ENCODE measurements at places on chromosomes 3 and 15.

DNA sequence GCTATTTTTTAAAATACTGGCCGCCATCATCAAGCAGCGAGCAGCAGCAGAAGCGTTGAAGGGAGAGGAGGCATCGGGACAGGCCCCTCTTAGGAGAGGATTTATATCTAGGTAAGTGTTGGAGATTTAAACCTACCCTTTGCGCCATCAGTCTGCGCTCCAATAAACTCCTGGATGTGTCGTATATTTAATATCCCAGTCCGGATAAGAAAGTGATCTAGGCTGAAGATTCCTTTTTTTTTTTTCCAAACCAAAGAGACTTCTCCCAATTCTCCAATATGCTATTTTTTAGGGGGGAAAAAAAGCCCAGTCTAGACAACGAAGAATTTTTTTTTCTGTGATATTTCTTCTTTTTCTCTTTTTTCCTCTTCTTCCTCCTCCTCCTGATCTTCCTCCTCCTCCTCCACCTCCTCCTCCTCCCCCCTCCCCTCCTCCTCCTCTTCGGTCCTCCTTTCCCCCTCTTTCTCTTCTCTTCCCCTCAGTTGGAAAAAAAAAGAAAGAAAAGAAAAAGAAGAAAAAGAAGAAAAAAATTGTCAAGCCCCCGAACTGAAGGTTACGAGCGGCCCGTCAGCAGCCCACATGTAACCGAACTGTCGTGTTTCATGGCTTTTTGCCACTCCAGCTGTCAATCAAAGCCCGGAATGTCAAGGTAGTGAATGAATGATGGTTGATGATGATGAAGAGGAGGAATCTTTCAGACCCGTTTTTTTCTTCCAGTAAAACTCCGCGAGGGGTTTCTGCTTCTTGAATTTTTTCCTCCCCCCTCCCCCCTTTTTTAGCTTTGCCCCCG is 835 bp downstream of the MEIS2 start:
- DNase-seq, result no peak

- DNase-seq, result no peak
Observed at GRCh38 chr3:136602818-136603217, 149.4 kb downstream of the STAG1 start.

GRCh38 chr3:125134952-125135351 is 77.6 kb downstream of the SLC12A8 start:
- no peak for DNase-seq

DNA sequence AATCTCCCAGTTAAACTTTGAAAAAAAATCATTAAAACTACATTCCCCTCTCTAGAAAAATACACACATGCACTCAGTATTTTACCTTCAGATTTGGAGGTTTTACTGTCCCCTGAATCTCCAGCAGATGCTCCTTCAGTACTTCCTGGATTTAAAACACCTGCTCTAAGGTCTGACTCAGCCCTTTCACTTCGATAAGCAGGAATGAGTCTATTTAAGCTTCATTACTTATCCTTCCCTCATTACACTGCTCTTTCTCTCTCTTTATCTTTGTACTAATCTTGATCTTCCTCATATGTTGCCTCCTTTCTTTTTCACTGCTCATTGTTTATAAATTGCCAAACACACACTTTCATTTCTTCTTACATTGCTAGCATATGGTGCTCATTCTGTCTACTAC is 443.9 kb downstream of the DIPK2A start:
- DNase-seq, result no peak

- DNase-seq, result no peak
Observed at GRCh38 chr3:12347301-12347700, 58.4 kb downstream of the PPARG start.

- no peak for DNase-seq
Observed at GRCh38 chr3:55731741-55732140, 244.6 kb upstream of the WNT5A start.

GRCh38 chr3:28218917-28219198 is 22.6 kb upstream of the CMC1 start:
- DNase-seq, result no peak

DNA sequence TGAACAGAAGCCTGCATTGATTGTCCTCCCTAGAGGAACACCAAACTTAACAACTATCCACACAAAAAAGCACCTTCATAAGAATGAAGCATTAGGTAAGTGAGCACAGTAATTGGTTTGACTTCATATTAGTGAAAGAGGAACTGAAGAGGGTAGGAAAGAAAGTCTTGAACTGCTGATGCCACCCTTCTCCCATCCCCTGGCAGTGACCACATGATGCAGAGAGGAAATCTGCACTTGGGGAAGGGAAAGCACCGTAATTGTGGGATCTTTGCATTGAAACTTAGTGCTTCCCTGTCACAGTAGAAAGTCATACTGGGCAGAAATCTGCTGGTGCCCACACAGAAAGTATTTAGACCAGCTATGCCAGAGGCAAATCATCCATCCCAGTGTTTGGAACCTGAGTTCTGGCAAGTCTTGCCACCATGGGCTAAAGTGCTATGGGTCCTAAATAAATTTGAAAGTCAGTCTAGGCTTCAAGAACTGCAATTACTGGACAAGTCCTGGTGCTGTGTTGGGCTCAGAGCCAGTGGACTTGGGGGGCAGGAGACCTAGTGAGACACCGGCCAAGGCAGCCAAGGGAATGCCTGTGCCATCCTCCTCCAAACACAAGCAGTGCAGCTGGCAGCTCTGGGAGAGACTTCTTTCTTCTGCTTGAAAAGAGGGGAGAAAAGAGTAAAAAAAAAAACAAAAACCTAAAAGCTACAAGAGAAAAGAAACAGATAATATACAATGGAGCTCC is 63.6 kb downstream of the SLC15A2 start:
- DNase-seq, result peak; percentile 78

DNA sequence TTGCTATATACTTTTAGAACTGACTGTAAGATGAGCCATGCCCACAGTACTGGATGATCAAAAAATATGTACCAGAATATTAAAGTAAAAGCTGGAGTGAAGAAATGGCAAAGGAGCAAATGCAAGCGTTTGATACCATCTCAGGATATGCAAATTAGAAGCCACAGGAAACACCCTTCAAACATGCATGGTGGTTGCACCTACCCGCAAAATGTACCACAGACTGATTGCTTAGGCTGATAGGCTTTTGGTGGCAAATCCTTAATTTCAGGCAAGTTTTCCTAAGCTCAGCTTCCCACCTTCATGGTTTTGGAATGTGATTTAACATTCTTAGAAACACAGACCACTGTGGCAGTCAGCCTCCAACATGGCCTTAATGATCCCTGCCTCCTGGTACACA is 149.0 kb downstream of the PDZRN3 start:
- no peak for DNase-seq

- no peak for DNase-seq
Observed at GRCh38 chr3:39762537-39763070, 46.8 kb upstream of the MYRIP start.

GRCh38 chr3:150760431-150761200 is 2.4 kb downstream of the SIAH2 start:
- no peak for DNase-seq

GRCh38 chr3:58725326-58725853 is 58.8 kb upstream of the FAM3D start:
- no peak for DNase-seq

- no peak for DNase-seq
Observed at GRCh38 chr3:110680450-110680849, 391.2 kb upstream of the NECTIN3 start.

GRCh38 chr3:170355738-170356595 is 1.5 kb upstream of the SKIL start:
- DNase-seq, result peak; percentile 89

DNA sequence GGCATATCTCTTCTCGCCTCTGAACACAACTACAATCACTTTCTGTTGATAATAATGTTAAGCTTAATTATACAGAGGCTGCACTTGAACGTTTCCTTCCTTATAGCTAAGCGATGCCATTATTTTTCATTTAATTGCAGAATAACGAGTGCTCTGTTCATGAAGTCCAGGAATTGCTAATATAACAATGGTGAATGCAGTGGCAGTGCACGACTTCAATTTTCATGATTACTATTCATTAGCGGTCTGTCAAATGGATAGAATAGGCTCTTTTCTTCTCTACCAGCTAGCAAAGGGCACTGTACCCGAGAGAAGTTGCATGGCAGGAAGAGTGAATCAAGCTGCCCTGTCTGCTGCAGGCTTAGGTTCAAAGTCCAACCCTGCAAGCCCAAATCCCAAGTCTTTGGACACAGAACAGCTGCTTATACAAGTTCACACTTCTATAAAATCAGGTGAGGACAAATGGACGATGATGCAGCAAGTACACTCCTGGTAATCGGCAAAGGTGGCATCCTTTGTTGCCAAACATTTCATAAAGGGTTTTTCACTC is 75.6 kb downstream of the PDZRN3 start:
- DNase-seq, result no peak

DNA sequence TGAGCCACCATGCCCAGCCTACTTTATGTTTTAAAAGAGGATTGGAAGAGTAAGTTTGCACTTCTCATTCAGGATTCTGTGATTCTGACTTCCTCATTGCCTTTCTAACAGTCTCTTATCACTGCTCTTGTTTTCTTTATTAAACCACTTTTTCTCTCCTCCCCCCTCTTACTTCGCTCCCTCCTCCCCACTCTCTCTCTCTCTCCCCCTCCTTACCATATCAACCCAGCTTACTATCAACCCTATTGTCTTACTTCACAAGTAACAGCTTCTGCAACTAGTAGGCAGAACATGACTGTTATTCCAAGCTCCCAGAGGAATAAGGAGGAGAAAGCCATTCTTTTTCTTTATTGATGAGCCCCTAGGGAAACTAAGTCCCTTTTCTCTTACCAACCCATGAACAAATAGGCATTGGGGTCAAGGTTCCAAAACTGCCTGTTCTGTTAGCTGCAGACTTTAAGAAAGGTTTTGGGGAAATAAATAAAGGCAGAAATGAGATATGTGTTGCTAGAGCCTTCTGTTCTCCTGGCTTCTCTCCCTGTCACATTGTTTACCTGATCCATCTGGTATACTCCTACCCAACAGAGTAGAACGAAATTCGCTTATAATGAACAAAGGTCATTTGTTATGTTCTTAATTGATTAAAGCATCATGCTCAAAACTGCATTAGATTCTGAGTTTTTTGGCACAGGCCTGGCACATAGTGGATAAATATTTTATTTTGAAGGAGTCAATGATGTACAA is 56.4 kb upstream of the RASGRP1 start:
- DNase-seq, result no peak

DNA sequence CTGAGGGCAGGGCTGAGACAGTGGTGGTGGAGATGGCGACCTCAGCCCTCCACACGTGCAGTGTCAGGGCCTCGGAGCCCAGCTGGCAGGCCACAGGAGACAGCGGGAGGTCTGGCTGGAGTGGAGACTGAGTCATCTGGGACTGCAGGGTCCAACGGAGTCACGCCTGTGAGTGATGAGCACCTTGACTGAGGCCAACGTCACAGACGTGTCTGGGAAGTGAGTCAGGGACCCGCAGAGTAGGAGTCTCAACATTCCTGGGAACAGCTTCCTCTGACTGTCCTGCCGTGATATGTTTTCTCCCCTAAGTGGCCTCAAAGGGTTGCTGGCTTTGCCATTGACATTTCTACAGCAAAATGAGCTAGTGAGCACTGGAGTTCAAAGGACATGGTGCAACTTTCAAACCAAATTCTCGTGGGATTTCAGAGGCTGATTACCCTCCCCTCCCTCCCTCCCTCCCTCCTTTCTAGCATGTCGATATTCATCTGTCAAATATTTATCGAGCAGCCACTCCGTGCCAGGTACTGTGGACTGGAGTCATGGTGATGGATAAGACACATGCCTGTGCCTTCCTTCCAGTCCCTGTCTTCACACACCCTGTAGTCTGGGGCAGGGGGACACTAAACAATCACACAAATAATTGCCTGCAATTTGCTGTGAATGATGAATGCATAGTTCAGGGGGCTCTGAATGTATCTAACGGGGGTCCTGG is 53.3 kb upstream of the AMOTL2 start:
- no peak for DNase-seq

DNA sequence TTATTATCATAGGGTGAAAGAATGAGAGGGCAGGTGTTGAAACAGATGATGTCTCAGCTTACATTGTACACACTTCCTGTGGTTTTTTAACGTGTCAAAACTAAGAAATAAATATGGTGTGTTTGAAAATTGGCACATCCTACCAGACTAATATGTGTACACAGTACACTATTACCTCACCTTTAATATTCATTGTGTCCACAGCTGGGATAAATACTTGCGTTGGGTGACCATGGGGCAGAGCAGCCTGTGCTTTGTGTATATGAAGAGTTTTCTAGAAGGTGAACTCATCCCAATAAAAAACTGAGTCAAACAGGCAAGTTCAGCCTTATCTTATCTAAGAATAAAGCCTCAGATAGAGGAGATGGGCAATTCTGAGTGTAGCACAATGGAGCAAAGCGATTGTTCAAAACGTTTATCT is 17.3 kb downstream of the SUCNR1 start:
- peak; percentile 50 for DNase-seq

- no peak for DNase-seq
Observed at GRCh38 chr3:45409921-45410320, 21.5 kb downstream of the LARS2 start.

GRCh38 chr3:19775765-19776164 is 158.3 kb downstream of the EFHB start:
- DNase-seq, result no peak

- DNase-seq, result no peak
Observed at GRCh38 chr15:90173372-90173771, 27.8 kb upstream of the SEMA4B start.

DNA sequence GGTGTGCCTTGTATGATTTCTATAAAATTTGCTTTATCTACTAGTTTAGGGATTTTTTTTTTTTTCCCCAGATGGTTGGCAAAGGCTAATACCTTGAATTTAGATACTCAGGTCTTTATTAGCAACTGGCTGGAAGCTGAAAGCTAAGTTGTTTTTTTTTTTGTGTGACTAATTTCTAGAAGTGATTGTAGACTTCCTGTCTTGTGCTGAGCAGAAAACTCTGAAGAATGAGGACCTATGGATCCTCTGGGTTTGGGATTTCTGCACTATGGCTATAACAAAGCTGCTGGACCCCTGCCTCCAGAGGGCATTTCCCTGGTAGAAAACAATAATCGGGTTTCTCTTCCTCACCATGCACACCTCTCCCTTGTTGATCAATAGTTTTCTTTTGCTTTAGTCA is 10.0 kb downstream of the ARIH2 start:
- DNase-seq, result no peak

DNA sequence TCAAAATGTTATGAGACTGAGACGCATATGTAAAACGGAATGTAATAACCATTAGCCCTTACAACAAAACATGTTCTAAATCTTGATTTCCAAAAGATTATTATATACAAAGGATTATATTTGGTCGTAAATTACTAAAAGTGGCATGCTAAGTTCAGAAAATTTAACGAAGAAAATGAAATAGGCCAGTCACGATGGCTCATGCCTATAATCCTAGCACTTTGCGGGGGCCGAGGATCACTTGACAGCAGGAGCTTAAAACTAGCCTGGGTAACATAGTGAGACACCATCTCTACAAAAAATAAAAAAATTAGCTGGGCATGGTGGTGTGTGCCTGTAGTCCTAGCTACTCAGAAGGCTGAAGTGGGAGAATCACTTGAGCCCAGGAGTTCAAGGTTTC is 29.0 kb downstream of the ACAD11 start:
- no peak for DNase-seq
